ENCODE measurements at places on chromosomes 6 and 20.
A peak's percentile ranks its signal among the peaks of the same experiment; 100 is the strongest.

DNA sequence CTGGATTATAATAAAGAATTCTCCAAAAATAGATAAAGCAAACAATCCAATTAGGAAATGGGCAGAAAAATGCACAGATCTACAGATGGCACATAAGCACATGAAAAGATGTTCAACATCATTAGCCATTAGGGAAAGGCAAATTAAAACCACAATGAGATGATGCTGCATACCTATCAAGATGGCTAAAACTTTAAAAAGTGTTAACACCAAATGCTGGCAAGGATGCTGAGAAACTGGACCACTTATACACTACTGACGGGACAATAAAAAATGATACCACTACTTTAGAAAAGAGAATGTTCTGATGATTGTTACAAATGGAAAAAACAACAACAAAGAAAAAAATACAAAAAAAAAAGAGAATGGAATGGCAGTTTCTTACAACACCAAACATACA, 26.5 kb downstream of the LCA5 start:
- DNase-seq, result no peak

- DNase-seq, result peak; percentile 10
Measured at GRCh38 chr6:106631346-106631745, 2.0 kb downstream of the QRSL1 start.

GRCh38 chr6:149480502-149481280, 4.1 kb downstream of the ZC3H12D start:
- DNase-seq, result no peak

GRCh38 chr6:84457276-84457675, 229.8 kb upstream of the CEP162 start:
- DNase-seq, result no peak

DNA sequence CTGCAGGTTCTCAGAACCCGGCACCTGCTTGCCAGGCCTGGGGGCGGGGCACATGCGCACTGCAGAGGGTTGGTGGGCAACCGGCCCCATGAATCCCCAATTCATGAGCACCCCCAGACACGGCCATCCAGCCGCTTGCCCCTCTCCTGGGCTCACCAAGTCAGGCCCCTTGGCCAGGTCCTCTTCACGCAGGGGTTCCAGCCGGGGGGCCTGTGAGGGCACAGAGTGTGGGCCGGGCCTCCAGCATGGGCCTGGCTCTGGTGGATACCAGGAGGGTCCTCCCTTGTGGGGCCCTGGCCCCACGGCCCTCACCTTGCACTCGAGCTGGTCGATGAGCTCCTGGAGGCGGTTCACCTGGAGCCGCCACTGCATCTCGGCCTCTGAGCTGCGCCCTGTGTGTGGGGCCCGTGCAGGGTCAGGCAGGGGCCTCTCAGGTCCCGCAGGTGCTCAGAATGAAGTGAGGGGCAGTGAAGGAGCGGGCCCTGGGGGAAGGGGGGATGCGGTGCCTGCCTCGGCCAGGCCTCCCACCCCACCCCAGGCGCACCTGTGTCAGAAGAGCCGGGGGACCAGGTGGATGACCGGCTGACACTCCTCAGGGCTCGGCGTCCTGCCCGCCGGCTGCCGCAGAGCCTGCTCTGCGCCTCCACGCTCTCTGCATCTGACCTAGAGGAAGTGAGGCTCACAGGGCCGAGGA, 2.6 kb upstream of the C20orf144 start:
- DNase-seq, result no peak

GRCh38 chr20:14553774-14554534, 216.5 kb upstream of the FLRT3 start:
- DNase-seq, result no peak

DNA sequence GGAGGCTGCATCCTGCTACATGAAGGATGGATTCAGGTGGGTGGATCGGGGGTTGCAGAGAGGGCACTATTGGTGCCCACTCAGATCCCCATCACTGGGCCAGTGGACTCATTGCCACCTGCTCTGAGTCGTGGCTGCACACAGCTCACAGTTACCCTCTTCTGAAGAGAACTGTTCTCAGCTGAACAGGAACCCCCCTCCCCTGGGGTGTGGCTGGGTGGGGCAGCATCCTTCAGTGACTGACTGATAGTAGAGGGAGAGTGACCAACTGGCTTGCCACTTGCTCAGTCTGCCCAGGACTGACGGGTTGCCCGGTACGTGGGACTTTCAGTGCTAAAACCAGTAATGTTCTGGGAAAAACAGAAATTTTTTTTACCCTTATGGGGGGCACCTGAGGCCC, 494.0 kb upstream of the CHD6 start:
- no peak for DNase-seq

DNA sequence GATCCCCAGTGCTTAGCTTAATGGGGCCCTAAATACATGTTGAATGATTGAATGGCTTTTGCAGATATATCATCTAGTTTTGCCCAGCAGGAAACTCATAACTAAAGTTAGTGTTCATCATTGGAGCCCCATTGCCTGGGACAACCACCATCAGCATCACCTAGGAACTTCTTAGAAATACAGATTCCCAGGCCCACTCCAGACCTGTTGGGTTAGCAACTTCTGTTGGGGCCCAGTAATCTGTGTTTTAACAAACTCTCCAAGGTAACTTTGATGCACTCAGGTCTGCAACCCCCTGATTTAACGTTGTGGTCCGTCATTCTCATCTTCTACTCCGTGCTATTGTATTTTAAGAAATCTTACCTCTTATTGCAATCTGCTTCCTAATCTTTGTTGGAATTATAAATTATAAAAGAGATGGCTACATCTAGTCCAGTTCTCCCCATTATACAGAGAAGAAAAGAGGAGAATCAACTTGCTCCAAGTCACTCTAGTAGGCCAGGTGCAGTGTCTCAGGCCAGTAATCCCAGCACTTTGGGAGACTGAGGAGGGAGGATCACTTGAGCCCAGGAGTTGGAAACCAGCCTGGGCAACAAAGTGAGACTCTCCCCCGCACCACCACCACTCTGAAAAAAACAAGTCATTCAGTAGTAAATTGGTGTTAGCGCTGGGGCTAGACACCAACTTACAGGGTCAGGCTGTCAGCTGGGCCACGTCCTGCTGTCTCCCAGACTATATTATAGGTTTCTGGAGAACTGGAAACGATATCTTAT, 13.7 kb downstream of the FOXP4 start:
- no peak for DNase-seq

GRCh38 chr6:25250878-25251277, 28.3 kb upstream of the CARMIL1 start:
- peak; percentile 49 for DNase-seq

- no peak for DNase-seq
Measured at GRCh38 chr20:37231947-37232630, 29.5 kb downstream of the GHRH start.

GRCh38 chr6:81387163-81387562, 365.3 kb downstream of the TENT5A start:
- no peak for DNase-seq

DNA sequence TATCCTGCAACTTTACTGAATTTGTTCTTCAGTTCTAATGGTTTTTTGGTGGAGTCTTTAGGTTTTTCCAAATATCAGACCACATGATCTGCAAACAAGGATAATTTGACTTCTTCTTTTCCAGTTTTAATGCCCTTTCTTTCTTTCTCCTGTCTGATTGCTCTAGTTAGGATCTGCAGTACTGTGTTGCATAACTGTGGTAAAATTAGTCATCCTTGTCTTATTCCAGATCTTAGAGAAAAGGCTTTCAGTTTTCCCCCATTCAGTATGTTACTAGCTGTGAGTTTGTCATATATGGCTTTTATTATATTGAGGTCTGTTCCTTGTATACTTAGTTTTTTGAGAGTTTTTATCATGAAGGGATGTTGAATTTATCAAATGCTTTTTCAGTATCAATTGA, 4.3 kb downstream of the MICA start:
- peak; percentile 78 for DNase-seq

DNA sequence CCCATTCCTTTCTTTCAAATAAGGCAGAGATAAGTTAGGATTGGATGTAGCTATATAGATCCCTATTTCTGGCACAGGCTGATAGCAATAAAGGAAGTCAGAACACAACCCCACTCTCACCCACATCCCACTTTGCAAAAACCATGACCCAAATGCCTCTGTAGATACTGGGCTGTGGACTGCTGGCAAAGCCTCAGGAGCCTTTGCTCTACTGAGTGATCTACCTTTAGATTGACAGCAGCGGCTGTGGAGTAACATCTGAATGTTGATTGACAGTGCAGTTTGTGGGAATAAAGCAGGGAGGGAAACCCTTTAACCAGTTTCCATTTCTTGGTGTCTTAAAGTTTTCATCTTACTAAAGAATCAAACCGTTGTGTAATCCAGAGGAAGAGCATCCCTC, 6.7 kb upstream of the TMEM30A start:
- no peak for DNase-seq

DNA sequence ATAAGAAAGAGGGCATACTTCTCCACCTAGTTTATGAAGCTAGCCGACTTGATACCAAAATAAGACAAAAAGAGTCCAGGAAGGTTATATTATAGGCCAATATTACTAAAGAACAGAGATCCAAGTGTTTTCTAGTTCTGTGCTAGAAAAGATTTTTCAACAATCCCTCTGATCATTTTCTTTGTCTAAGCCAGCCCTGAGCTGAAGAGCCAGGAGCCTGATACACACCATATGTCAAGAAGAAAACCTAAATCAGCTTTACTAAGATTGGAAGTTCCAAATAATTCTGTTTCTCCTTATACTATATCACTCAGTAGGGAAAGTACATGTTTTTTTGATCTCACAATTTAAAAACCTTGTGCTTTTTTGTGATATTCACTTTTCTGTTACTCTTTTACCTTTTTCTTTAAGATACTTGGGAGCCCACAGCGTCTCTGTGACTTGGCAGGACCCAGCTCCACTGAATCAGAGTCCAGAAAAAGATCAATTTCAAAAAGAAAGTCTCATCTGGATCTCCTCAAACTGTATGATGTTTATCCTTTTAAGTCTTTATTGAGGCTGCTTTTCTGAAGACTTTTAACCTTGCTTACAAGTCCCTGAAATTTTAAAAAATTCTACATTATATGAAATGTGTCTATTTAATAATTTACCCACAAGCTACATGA, 43.0 kb upstream of the PBOV1 start:
- no peak for DNase-seq

- DNase-seq, result no peak
Measured at GRCh38 chr6:106855117-106855516, 119.4 kb downstream of the CD24 start.

DNA sequence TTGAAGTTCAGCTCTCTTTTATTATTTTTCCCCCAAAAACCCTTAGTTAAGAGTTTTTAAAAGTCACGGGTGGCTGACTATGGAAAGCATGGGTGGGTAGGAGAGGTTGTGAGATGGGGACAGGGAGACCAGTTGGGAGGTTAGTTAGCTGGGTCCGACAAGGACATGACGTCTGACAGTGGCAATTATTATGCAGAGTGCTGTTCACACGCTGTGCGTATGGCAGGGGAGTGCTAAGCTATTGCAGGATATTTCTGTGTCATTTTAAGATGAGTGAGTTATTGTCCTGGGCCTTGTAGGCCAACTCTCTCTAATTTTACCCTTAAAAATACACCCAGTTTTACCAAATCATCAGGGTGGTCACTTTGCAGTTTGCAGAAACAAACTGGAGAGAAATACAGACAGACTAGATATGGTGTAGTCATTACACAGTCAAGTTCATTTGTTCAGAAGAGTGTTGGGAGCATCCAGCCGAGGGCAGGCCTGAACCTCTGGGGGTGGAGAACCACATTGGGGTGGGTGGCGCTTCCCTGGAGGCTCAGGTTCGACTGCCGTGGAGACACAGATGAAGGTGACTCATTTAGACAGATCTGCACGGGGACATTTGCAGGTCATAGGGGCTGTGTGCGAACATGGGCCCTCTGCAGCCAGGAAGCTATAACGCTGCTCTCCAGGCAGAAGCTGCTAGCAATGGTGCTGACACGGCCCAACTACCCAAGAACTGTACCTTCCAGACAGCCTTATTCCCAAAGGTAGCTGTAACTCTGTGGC, 307.6 kb downstream of the QKI start:
- DNase-seq, result no peak

GRCh38 chr6:108839083-108839642, 9.1 kb upstream of the ARMC2 start:
- no peak for DNase-seq

- no peak for DNase-seq
Measured at GRCh38 chr6:22149501-22150367, 147.1 kb downstream of the PRL start.

GRCh38 chr20:22526512-22527012, 57.8 kb downstream of the FOXA2 start:
- DNase-seq, result no peak

GRCh38 chr20:31861135-31861384, 9.3 kb downstream of the DUSP15 start:
- no peak for DNase-seq

- no peak for DNase-seq
Measured at GRCh38 chr6:9708600-9708999, 706.3 kb downstream of the TFAP2A start.

DNA sequence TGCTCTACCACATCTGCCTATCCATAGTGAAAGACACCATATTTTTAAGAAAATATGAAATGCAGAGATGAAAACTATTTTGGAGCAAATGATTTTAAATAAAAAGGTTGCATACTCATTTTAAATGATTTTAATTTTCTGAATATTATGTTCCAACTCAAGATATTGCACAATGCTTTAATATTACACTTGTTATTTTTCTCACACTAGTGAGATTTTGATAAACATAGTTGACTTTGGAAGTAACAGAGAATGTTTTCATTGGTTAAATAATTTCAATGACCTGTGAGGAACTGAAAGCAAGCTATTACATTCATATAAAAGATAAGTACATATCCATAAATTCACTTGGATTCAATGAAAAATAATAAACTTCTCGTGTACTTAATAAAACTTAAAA, 7.2 kb upstream of the TMEM30A start:
- no peak for DNase-seq

- no peak for DNase-seq
Measured at GRCh38 chr6:138371452-138371711, 6.3 kb upstream of the SMIM28 start.

- no peak for DNase-seq
Measured at GRCh38 chr6:130724089-130724488, 103.1 kb upstream of the SMLR1 start.

- DNase-seq, result no peak
Measured at GRCh38 chr6:87848616-87849015, 146.6 kb upstream of the AKIRIN2 start.

DNA sequence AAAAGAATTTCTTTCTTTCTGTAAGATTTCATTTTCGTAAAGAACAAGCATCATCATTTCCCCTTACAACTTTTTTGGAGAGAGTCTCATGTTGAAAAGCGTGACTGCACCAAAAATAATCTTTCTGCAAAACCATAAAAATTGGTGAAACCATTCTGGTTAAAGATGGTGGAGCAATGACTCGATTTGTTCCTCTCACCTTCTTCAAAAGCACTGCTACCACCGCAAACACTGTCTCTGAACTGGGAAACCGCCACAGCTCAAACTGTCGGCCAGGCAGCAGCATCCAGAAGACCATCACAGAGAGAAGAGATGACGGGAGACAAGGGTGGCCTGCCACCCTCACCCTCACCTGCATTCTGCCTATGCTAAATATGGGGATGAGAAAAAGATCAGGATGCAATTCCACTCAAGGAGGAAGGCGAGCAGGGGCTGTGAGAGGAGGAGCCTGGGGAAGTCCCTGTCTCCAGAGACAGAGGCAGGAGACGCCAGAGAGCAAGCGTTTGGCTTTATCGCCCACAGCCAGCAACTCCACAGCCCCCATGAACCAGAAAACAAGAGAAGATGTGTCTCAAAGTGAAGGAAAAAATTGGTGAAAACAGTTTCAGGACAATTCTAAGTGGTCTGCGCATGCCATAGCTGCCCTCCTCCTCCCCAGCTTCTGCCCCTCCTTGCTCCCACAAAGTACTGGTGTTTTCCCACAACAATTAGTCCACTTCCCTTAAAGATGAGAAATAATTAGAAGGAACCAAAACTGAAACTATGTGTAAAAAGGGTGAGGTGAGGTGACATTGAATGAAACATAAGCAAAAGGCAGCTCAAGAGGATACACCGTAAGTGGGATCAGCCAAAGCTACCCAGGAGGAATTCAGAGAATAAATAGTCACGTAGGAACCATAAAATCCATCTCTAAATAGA, 255.5 kb downstream of the KIF16B start:
- DNase-seq, result no peak
